Activated effector memory CD4-positive, alpha-beta T cell treated with Interleukin-2 at 50 U/mL for 16 hours (primary cell): ENCODE measurements at places on chromosomes 5 and 9.

- no peak for DNase-seq
Measured at GRCh38 chr5:173089581-173089980, 33.4 kb downstream of the CREBRF start.

GRCh38 chr5:133868946-133869518 is 99.4 kb downstream of the C5orf15 start:
- peak; percentile 55 for DNase-seq

DNA sequence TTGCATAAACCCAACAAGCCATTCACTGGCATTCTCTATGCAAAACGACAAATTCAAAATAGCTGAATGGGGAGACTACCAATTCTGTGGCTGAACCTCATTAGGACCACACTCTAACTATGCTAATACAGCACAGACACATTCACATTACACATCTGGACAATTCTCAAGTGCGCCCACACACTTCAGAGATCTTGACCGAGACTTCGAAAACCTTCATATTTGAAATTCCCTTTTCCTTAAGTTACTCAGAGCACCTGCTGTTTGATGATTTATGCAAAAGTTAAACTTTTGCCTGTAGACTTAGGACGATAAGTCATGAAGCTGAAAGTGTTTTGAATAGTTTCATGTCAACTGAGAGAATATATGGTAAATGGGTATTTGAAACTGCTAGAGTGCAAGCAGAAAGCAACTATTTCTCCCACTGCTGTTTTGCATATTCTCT is 111.9 kb downstream of the FBN2 start:
- no peak for DNase-seq

DNA sequence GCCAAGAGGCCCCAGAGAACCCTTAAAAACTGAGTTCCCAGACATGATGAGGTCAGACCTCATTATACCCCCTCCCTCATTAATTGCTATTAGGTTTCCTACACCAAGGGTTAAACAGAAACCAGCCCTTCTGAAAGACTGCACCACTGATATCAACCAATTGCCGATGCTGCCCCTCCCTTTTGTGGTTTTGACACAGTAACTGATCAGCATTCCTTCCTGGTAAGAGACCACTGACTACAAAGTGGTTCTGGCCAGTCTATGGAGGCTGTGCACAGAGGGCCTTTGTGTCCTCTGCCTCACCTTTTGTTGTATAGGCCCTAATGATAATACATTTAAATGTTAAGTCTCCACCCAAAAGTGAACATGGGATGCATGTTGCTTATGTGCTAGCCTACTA is 201.5 kb downstream of the FRMD3 start:
- no peak for DNase-seq

GRCh38 chr5:175709276-175709781 is 51.5 kb downstream of the HRH2 start:
- DNase-seq, result no peak

- no peak for DNase-seq
Measured at GRCh38 chr9:4499917-4500316, 9.6 kb downstream of the SLC1A1 start.

DNA sequence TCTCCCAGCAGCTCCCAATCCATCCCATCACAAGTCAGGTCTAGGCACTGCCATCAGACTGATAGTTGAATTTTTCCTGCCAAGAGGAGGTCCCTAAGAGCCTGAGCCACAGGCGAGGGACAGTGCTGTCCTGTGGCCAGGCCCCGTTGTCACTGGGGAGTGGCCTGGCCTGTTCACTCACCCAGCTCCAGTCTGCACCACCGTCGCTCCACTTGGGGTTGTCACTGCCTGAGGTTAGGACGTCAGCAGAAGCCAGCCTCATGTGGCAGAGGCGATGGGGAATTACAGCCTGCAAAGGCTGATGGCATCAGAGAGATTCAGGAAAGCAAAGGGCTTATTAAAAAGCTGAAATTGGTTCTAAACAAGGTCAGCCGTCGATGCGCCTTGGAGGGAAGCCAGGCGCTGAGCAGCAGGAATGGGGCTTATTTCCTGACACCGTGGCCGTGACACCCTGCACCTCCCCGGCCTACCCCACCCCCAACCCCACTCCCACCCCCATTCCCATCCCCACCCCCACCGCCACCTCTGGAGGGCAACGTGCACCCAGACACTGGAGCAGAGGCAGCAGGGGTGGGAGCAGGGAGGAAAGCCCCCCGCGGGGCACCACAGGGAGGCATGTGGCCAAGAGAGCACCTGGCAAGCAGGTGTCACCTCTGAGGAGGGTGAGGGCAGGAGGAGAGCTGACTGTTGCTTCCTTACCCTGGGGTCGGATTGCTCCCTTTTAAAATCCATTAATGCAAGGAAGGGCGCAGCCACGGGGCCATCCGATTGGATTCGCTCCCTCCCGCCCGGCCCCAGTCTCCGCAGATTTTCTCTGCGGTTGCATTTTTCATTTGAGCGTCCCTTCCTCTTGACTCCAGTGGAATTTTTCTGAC is 3.1 kb upstream of the DBH start:
- no peak for DNase-seq

GRCh38 chr5:88883836-88884607 is 1.0 kb upstream of the MEF2C start:
- DNase-seq, result no peak

DNA sequence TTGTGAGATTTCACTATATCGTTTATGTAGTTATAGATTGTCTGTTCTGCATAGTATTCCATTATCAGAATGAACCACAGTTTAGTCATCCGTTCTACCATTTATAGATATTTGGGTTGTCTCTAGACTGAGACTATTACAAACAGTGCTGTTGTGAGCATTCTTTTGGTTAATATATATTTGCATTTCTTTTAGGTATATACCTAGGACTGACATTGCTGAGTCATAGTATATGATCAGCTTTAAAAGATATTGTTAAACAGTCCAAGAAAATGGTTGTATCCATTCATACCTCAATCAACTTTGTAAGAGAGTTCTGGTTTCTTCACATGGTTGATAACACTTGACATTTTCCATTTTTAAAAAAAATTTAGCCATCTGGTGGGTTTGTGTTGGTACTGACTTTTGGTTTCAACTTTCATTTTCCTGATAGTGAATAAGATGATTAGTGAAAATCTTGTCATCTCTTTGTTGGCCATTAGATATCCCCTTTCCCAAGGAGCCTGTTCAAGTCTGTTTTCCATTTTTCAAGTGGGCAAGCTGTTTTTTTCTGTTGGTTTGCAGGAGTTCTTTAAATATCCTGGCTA is 22.9 kb upstream of the ADAM19 start:
- no peak for DNase-seq

GRCh38 chr5:94469894-94470329 is 148.5 kb downstream of the KIAA0825 start:
- DNase-seq, result no peak

GRCh38 chr9:100322954-100323536 is 29.7 kb downstream of the TEX10 start:
- DNase-seq, result no peak

GRCh38 chr9:286071-286740 is 71.5 kb downstream of the DOCK8 start:
- no peak for DNase-seq

DNA sequence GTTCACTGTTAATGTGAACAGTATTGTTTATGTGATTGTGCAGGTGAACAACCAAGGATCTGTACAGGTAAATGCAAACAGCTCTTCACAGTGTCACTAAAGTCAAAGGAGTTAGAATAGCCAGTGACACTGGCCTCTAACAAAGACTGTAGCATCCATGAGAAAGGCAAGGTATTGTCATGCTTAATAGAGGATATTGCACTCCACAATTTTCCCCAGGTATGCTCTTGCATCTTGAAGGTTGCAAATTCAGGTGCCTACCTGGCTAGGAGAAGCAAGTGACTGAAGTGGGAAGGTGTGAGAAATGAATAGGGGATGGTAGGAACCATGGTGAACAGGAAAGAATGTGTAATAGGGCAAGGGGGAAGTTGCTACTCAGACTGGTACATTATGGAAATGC is 101.2 kb upstream of the EFNA5 start:
- DNase-seq, result no peak

DNA sequence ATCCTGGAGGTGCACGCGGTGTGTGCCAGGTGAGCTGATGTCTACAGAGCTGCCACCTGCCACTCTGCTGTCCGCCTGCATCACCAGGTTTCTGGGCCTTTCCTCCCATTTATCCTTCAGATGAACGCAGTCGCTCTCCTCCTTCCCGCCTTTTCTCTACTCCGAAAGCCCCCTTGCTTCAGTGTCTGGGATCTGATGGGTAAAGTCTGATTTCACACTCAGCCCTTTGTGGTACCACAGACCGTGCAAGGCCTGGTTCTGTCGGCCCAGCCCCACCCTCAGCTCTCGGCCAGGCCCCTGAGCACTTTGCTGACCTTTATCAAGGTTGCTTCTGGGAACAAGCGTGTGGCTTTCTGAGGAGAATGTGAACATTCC is 32.5 kb downstream of the GLT6D1 start:
- no peak for DNase-seq

GRCh38 chr5:102800427-102800826 is 45.3 kb downstream of the PAM start:
- DNase-seq, result no peak

DNA sequence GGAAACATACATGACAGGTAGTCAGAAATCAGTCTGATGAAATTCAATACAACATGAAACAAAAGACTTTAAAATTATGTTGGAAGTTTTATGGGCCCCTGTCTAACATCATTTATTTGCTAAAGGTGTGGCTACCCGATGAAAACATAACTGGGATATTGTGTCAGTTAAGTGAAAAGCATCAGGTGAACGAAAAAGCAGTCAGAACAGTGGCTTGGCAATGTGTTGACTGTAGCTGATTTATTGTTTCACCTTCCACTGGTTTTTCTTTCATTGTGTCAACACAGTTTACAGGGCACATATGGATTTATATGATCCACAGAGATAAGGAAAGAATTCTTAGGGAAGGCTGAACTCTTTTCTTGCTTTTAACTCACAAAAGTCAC is 429.6 kb upstream of the ZNF608 start:
- no peak for DNase-seq

DNA sequence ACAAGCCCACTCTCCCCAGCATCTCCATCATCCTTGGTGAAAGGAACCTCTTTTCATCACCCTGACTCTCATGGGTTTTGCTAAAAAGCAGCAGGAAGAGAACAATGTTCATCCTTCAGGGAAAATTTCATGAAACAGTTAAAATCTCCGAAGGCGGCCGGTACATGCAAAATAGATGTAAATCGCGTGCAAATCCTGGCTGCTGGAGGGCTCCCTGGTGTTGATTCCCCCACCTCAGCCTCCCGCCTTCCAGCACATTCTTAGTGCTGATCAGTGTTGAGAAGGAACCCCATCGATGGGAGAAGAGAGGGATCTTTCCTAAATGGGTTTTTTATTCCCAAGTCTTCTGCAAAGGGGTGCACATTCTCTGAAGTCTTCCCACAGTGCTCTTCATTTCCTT is 8.7 kb upstream of the GFI1B start:
- no peak for DNase-seq

DNA sequence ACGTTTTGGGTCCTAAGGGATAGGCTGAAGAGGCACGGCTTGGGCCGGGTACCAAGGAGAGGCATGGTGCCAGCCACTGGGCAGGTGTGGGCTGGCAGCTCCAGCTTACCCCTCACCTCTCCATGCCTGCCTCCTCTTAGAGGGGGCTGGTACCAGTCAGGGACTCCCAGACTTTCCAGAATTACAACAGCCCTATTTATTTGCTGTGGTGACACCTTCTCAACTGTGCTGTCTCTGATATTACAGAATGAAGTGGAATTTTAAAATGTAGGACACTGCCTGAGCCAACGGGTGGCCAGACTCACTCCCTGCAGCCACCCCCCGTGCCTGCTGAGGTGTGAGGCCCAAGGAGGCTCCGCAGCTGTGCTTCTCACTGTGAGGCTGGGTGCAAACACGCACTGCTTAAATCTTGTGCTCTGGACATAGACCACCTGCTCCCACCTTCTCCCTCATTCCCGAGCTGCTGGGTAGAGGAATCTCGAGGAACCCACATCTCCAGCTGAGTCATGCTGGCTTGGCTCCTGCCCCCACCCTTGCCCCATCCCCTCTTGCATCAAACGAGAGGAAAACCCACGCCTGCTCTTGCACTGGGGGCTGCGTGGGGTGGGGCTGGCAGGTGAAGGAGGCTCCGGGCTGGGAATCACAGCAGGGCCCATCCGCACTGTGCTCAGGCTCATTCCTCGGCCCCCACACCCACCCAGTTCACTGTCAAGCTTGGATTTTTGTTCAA is 47.9 kb downstream of the PRRT1B start:
- DNase-seq, result no peak

DNA sequence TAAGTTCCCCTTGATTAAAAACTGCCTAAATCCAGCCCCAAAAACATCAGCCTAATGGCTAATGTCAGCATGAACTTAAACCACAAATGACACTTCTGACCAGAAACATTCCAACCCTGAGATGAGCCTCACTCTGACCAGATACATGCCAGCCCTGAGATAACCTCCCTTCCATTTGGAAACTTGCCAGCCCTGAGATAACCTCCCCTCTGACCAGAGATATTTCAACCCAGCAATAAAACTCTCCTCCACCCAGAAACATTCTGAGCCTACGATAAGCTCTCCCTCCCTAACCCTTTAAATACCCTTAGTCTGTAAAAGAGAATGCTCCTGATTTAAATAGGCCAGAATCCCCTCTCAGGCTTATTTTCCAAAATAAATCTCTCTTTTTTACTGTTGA is 1035.7 kb upstream of the NUDT12 start:
- no peak for DNase-seq

DNA sequence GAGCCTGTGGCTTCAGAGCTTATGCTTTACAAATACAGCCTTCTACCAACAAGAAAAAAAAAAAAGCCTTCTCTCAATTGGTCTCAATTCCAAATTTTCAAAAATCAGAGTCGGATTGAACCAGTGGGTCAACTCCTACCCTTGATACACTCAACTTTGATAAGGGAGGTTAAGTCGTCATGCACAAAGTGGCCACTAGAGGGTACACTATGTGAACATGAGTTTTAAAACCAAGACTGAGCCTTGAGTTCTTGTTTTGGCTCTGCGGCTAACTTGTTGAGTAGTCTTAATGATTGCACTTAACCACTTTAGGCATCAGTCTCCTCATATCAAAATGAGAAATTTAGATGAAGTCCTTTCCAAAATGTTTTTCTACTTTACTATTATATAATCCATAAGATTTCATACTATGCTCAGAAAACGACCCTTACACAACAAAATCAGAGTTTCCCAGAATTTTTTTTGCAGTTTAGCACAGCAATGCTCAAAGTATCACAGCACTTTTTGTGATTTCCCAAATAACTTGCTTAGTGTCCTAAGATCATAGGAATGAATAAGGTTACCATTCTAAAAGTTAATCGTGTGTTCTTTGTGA is 92.9 kb upstream of the MTAP start:
- DNase-seq, result peak; percentile 21

GRCh38 chr5:14489643-14490042 is 91.9 kb upstream of the OTULINL start:
- no peak for DNase-seq
